T-helper 17 cell (primary cell): ENCODE measurements at places on chromosomes 4 and X.

- no peak for DNase-seq
Measured at GRCh38 chrX:28472926-28473325, 114.3 kb upstream of the IL1RAPL1 start.

- no peak for DNase-seq
Measured at GRCh38 chrX:69150281-69150960, 14.8 kb downstream of the PJA1 start.

- DNase-seq, result no peak
Measured at GRCh38 chr4:188218392-188218791, 79.2 kb downstream of the TRIML1 start.

GRCh38 chr4:107255114-107255513 lies 219.0 kb upstream of the DKK2 start:
- DNase-seq, result no peak

DNA sequence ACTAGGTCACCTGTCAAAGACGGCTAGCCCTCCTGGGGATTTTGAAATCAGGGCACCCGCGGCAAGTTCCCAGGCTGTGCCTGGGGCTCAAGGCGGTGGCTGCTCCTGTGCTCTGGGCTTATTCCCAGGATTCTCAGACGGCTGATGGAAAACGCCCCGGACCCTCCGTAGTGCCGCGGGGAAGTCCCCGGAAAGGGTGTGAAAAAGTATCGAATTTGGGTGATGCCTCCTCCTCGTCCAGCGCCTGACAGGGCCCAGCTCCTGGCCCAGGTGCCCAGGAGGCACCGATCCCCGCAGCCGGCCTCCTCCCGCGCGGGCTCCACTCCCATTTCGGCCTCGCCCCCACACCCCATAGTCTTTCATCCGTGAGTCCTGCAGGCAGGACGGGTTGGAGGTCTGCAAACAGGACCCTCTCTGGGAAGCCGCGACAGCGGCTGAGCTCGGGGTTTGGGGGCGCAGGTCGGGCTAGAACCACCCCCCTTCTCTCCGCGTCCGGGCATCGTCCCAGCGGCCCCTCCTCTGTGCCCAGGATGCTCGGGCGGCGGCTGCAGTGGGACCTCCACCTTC lies 1.1 kb upstream of the NSG1 start:
- no peak for DNase-seq

DNA sequence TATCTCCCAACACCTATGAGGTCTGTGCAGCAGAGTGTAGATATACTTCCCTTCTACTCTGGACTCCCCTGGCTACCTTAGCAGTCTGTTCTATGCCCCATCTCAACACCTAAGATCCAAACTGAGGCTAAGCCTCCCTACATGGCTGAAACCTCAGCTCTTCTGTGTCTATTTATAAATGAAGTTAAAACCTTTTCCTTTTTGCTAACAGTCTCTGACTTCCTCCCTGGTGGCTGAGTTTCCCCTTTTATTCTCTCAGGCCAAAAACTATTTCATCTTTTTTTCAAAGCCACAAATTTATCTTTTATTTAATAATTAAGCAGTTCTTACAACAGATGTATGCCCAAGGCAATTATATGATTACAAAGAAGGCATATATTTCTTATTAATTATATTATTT lies 111.8 kb upstream of the STIM2 start:
- DNase-seq, result no peak

- no peak for DNase-seq
Measured at GRCh38 chrX:9164533-9165426, 130.9 kb upstream of the FAM9B start.

GRCh38 chr4:168021666-168022065 lies 70.7 kb upstream of the ANXA10 start:
- DNase-seq, result no peak

DNA sequence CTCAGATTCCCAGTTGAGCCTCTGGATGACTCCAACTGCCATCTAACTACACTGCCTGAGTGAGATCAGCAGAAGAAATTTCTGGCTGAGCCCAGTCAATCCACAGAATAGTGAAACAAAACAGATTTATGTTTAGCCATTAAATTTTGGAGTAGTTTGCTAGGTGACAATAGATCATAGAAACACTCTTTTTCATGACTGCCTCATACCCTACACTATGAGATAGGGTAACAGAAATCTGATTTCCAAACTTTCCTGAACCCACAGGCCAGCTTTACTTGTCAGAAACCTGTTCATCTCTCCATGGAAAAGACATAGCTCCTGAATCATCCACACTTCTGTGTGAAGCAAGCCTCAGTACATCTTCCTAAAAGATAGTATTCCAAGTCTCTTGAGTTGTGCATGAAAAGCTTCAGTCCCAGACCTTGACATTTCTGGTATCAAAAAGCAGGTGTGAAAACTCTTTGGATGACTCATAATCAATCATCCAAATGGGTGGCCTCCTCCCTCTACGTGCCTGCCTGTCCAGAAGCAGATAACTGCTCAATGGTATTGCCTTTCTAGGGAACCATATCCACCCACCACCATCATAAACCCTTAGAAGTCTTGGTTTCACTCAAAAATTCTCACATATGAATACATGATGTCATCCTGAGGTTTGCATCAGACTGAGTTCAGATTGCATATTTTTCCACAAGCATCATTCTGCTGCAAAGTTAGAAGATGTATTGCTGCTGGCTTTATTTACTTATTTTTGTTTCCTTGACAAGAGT lies 47.5 kb upstream of the RAP2C start:
- DNase-seq, result no peak

DNA sequence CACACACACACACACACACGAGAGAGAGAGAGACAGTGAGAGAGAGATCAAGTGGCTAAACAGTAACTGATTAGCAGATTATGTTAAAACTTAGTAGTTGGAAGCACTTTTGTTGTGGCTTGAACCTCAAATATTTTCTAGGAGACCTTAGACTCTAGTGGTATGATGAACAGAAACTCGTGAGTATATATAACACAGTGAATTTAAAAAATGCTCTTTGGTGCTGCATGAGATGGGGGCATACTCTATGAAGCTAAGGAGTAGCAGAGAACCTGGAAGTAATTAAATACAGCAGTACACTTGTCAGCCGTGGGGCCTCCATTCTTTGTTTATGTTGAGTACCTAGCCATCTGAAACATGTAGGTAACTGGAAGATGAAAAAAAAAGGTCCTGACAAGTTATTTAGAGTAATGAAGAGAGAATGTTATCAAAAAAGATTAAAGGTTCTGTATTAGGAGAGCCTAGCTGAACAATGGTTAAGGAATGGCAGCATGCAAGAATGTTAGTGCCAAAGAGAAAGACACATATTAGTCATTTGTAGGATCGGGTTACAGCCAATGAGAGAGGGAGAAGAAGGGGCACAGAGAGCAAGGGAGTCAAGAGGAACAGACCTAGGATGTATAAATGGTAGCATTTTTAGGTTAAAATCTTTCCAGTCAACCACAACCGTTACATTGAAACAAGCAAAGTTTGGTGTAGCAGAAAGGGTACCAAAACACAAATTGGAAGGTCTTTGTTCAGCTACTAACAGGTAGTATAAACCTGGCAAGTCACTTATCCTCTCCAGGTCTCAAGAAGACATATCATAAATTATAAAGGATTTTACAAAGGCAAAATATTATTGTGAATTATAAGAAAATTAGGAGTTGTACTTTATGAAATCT lies 316.7 kb upstream of the DIPK2B start:
- DNase-seq, result no peak

DNA sequence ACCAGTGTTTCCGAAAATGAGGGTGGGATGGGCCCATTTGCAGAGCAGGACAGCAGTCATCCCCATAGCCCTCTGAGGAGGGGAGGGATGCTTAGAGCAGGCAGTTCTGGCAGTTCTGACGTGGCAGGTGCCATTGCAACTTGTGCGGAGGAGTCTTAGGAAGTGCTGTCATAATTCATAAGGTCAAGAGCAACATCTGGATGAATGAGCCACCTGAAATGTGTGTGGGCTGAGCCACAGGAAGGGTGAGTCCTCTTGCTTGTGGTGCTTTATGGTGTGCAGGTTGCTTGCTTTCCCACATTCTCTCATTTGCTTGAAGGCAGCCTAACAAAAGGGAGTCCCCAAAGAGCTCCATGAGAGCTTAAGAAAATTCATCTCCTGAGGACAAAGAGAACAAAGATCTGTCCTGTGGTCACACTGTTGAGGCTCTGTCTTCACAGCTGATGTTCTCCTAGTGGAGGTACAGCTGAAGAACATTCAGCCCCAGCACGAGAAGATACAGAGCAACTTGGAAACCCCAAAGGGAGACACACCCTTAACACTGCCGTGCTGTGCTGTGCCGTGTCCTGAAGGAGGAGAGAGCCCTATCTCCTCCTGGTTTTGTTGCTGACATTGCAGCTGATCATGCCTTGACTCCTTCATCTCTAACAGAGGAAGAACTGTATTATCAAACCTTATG lies 60.3 kb downstream of the DLG3 start:
- DNase-seq, result no peak

- DNase-seq, result no peak
Measured at GRCh38 chrX:397575-397974, 10.9 kb upstream of the PPP2R3B start.

DNA sequence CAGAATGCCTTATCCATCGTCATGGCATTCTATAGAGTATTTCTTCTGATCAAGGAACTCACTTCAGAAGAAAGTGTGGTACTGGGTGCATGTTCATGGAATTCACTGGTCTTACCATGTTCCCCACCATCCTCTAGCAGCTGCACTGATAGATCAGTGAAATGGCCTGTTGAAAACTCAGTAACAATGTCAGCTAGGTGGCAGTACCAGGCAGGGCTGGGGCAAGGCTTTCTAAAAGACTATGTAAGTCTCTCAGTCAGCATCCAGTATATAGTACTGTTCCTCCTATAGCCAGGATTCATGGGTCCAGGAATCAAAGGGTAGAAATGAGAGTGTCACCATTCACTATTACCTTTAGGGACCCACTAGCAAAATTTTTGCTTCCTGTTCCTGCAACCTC lies 15.8 kb upstream of the LDB2 start:
- DNase-seq, result no peak

- DNase-seq, result no peak
Measured at GRCh38 chrX:124231451-124231759, 101.1 kb upstream of the TEX13D start.

- no peak for DNase-seq
Measured at GRCh38 chr4:8904666-8905065, 33.0 kb upstream of the HMX1 start.

DNA sequence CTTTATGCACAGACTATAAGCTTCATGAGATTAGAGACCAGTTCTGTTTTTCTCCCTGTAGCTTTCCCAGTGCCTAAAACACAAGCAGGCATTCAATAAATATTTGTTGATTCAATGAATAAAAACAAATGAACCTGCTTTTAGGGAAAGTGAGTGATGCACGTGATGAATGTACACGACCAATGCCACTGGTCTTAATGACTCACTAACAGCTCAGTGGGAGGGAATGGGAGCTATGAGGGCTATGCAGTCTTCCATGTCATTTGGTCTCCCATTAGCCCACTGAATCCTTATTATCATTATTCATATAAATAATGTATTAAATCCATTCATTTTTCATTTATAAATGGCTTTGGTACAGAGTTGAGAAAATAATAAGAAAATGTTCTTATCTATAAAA lies 247.4 kb downstream of the FBXO8 start:
- DNase-seq, result no peak
